ENCODE measurements at places on chromosomes 2 and 18. TPM values are rescaled to one million over a fixed set of nuclear protein-coding genes. Genes with fewer than 3 reads are reported as not detected.

Gene CRYGD
- total RNA-seq, result not detected

Gene GCG
- total RNA-seq, result not detected

Gene GALNT13
- total RNA-seq, result 5.8 TPM

Gene PLCL1
- total RNA-seq, result 7.7 TPM

Gene LIMS4
- total RNA-seq, result 2.1 TPM

Gene MATN3
- 11.7 TPM for total RNA-seq

Gene CNTNAP5
- not detected for total RNA-seq

- no peaks in the 10 kb centered on the region for H3K27me3 ChIP-seq
- H3K36me3 ChIP-seq, result no peaks in the 10 kb centered on the region
- no peak for DNase-seq
- no peak overlapping the region for H3K4me3 ChIP-seq
- H3K4me1 ChIP-seq, result peaks cover 10% of the 10 kb centered on the region
Measured at GRCh38 chr2:110770959-110771431, 38.6 kb downstream of the ACOXL start.

DNA sequence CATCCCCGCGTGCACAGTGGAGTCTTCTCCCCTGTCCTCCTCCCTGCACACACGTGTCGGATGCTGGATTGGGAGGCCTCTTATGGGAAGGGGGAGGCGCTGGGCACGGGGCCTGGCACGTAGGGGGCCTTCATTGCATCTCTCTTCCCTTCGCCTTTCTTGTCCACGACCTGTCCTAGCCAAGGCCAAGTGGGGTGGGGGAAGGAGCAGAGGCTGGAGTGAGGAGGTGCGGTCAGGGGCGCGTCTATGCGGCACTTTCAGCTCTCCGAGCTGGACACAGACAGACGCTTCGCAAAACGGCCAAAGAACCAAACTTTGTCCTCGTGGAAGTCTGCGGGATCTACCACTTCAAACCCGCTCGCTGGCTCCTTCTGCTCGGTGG is 13.4 kb downstream of the ALPG start:
- H3K27ac ChIP-seq, result no peak overlapping the region
- peaks cover 75% of the 10 kb centered on the region for H3K27me3 ChIP-seq

DNA sequence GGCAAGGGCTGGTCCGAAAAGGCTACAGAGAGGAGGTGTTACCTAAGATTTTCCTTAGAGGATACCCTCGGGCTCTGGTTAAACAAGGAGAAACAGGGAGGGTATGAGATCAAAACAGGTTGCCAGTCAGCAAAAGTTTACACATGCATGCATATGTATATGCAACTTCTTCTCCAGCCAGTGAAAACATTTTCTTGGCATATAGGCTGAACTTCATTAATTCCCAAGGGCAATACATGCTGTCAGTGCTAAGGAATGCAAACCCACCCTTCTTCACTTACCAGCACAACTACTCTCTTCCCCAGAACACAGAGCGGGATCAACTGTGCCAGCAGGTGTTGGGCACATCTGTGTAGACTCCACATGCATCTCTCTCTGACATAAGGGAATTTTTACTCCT is 176.0 kb downstream of the GFPT1 start:
- DNase-seq, result no peak
- H3K27ac ChIP-seq, result no peak overlapping the region
- no peaks in the 10 kb centered on the region for H3K36me3 ChIP-seq

DNA sequence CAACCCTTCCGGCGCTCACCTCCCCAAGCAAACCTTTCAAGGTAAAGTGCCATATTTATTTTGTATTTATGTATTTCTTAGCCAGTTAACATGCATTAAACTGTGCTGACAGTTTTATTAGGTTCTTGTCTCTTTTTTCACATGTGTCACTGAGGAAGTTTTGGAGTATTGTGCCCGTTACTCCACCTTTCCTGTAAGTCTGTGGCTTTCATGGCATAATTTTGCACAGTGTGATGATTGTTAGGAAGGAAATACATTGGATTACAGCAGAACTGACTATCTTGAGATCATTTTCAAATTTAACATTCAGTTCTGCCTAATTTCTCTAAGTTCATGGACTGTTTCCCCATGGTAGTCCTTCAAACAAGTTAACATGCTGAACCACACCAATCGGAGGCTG is 67.7 kb downstream of the COLEC12 start:
- DNase-seq, result no peak
- peaks cover 11% of the 10 kb centered on the region for H3K4me1 ChIP-seq
- no peaks in the 10 kb centered on the region for H3K27me3 ChIP-seq
- H3K36me3 ChIP-seq, result no peaks in the 10 kb centered on the region
- no peak overlapping the region for H3K27ac ChIP-seq

GRCh38 chr2:103249462-103249861 is 487.6 kb downstream of the TMEM182 start:
- no peak overlapping the region for H3K4me3 ChIP-seq
- H3K36me3 ChIP-seq, result no peaks in the 10 kb centered on the region
- H3K4me1 ChIP-seq, result no peaks in the 10 kb centered on the region
- no peaks in the 10 kb centered on the region for H3K27me3 ChIP-seq
- no peak for DNase-seq
- H3K27ac ChIP-seq, result no peak overlapping the region

DNA sequence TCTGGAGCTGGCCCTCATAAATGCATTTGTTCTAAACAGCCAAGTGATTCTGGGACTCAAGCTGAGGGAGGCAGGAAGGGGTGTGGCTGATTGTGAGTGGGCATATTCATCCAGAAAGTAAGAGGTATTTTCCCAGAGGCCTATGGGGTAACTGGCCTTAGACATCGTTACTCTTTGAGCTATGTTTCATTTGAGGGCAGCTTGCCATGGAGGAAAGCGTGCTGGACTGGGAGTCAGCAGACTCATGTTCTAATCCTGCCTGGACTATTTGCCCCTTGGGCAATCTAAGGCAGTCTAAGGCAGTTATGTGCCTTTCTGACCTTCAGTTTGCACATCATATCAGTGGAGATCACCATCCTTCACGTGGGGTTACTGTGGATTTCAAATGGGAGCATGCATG is 93.5 kb upstream of the SLC14A2 start:
- no peaks in the 10 kb centered on the region for H3K27me3 ChIP-seq
- no peak overlapping the region for H3K4me3 ChIP-seq
- DNase-seq, result no peak
- peaks cover 7% of the 10 kb centered on the region for H3K4me1 ChIP-seq
- H3K36me3 ChIP-seq, result no peaks in the 10 kb centered on the region
- peak overlapping the region; percentile 58 for H3K27ac ChIP-seq

DNA sequence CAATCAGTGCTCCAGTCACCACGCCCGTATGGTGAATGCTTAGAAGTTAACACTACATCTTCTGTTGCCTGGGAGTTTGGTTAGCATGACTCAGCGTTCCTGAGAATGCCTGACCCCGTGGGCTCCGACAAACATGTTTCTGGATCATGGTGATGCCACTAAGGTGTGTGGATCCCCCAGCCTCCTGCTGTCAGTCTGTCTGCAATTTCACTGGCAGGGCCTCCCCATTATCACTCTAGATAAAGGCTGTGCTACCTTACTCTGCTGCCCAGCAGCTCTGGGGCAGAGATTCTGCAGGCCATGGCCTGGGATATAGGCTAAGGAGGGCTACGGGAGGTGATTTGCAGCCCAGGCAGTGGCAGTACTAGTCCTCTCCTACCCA is 66.0 kb downstream of the STPG4 start:
- no peaks in the 10 kb centered on the region for H3K36me3 ChIP-seq
- peaks cover 28% of the 10 kb centered on the region for H3K4me1 ChIP-seq
- peak overlapping the region; percentile 9 for H3K27ac ChIP-seq

DNA sequence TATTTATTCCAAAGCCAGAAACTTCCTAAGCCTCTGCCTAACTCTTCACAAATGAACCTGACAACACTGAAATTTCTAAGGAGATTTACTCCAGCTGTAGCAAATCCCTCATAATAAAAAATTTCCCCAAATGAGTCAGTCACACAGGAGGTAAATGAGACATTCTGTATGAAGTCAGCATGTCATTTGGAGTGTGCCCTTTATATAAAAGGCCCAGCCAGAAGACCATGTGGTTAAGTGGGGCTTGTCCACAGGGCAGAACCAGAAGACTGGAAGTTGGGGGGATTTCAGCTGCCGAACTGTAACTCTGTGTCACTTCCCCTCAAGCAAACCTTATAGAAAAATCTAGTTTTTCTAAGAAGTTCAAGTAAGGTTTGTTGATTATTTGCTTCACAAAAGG is 30.2 kb downstream of the NRP2 start:
- peaks cover 42% of the 10 kb centered on the region for H3K4me1 ChIP-seq
- H3K36me3 ChIP-seq, result no peaks in the 10 kb centered on the region
- H3K27ac ChIP-seq, result no peak overlapping the region
- no peak for DNase-seq
- H3K4me3 ChIP-seq, result no peak overlapping the region

- H3K4me1 ChIP-seq, result no peaks in the 10 kb centered on the region
- H3K27ac ChIP-seq, result no peak overlapping the region
- DNase-seq, result no peak
- no peaks in the 10 kb centered on the region for H3K27me3 ChIP-seq
Measured at GRCh38 chr2:200786826-200787225, 24.9 kb upstream of the BZW1 start.

DNA sequence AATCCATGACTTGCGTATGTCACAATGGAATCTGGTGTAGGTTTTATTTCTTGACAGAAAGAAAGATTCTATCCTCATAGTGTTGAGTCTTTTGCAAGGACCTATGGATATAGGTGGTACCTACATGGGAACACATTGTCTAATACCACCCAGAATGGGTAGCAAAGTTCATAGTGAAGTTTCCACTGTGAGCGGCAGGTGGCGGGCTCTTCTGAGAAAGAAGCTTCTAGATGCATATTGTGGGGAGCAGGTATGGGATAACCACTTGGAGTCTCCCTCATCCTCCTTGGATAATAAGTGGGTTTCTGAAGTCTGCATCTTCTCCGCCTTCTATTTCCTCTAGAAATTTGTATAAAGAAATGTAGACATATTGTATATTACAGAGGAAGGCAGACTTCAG is 44.9 kb downstream of the LINC00305 start:
- H3K36me3 ChIP-seq, result no peaks in the 10 kb centered on the region
- no peak overlapping the region for H3K4me3 ChIP-seq
- no peaks in the 10 kb centered on the region for H3K4me1 ChIP-seq
- no peak overlapping the region for H3K27ac ChIP-seq
- no peak for DNase-seq

- no peak for DNase-seq
- no peak overlapping the region for H3K4me3 ChIP-seq
- peaks cover 12% of the 10 kb centered on the region for H3K4me1 ChIP-seq
- H3K36me3 ChIP-seq, result no peaks in the 10 kb centered on the region
- H3K27ac ChIP-seq, result no peak overlapping the region
Measured at GRCh38 chr2:113278073-113278741, 514 bp downstream of the PAX8 start.

GRCh38 chr18:1018181-1018681 is 113.6 kb downstream of the ADCYAP1 start:
- no peak overlapping the region for H3K27ac ChIP-seq
- no peaks in the 10 kb centered on the region for H3K27me3 ChIP-seq
- no peak for DNase-seq
- H3K4me3 ChIP-seq, result no peak overlapping the region
- H3K36me3 ChIP-seq, result no peaks in the 10 kb centered on the region

DNA sequence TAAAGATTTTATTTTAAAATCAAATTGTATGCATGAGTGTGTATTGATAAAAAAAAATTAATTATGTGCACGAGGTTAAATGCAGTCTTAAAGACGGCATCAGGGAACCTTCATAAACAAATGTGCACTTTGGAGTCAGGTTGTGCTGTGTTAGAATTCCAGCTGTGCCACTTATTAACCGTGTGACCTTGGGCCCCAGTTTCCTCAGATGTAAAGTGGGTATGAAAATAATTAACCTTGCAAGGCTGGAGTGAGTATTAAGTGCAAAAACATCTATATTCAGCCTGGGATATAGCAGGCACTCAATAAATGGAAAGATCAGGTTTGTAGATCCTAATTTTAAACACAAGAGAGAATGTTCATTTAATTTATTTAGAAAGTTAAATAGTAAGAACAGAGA is 14.5 kb upstream of the MYCN start:
- no peak overlapping the region for H3K27ac ChIP-seq
- no peaks in the 10 kb centered on the region for H3K36me3 ChIP-seq
- no peak overlapping the region for H3K4me3 ChIP-seq
- DNase-seq, result no peak
- no peaks in the 10 kb centered on the region for H3K27me3 ChIP-seq

DNA sequence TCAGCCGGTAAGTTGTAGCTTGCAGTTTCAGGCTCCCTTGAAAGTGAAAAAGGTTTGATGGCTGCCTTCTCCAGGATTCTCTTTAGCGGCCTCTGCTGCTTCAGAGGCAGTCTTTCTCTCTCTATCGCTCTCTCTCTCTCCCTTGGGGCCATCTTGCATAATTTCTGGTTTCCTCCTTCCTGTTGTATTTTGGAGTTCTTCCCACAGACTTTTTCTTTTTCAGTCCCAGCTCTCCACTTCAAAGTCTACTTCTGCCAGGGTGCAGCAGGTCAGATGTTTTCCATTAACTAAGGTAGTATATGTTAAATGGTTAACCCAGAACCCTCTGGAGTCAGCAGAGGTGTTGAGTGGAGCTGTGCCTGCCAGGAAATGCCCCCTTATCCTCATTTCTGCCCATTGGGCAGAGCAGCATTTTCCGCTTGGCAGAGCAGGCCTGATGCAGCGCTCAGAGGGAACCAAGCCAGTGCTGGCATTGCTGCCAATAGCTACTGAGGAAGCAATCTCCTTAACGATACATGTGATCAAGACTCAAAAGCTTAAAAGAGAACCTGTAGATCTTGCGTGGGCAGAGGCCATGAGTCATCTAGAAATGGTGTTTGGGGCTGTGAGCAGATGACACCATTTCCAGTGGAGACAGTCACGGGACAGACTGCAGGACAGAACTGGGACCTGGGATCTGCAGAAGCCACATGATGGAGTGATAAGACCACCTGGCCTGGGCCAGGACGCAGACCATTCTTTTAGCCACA is 20.8 kb downstream of the DBI start:
- peak; percentile 91 for DNase-seq
- no peak overlapping the region for H3K4me3 ChIP-seq
- no peaks in the 10 kb centered on the region for H3K36me3 ChIP-seq
- peaks cover 10% of the 10 kb centered on the region for H3K4me1 ChIP-seq
- H3K27ac ChIP-seq, result peak overlapping the region; percentile 75
